ENCODE measurements at places on chromosomes 13 and 19. TPM values are rescaled to one million over a fixed set of nuclear protein-coding genes. Genes with fewer than 3 reads are reported as not detected.

GRCh38 chr13:21594715-21595545, 9.0 kb downstream of the MICU2 start:
- DNase-seq: no peak

KLK6 gene
- not detected for total RNA-seq

TPTE2 gene
- total RNA-seq: not detected

DNA sequence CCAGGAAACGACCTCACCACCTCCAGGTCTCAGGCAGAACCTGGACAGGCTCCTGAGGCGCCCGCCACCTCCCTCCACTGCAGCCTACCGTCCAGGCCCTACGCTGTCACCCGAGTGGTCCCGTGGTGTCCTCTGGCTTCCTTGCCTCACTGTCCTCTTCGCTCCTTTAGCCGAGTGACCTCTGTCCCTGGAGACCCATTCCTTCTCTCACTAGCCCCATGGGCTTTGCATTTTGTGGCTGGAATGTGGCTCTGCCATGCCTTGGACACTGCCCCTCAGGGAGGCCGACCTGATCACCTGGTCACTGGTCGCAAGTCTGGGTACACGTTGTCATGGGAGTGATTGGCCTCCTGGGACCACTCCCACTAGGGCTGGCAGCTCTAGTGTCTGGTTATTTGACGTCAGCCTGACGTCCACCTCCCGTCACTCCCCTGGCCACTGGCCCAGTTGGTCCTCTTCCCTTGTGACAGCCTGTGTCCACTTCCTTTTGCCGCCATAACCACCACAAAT, 17.9 kb downstream of the SLC25A42 start:
- DNase-seq: no peak

DNA sequence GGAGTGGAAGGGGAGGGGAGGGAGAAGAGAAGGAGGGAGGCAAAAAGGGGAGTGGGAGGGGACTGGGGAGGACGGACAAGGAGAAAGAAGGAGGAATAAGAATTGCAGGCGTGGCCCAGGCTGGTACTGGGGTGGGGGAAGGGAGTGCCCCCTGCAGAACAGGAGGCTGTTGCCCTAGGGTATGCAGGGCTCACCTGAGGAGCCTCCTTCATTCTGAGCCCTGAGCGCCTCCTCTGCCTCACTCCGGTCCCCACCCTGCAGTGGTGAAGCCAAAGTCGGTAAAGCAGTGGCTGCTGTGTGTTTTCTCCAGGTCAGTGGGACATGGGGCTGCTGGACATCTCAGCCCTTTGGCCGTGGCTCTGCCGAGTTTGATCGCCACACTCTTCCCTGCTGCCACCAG, 9.1 kb upstream of the CDC16 start:
- no peak for DNase-seq

DNA sequence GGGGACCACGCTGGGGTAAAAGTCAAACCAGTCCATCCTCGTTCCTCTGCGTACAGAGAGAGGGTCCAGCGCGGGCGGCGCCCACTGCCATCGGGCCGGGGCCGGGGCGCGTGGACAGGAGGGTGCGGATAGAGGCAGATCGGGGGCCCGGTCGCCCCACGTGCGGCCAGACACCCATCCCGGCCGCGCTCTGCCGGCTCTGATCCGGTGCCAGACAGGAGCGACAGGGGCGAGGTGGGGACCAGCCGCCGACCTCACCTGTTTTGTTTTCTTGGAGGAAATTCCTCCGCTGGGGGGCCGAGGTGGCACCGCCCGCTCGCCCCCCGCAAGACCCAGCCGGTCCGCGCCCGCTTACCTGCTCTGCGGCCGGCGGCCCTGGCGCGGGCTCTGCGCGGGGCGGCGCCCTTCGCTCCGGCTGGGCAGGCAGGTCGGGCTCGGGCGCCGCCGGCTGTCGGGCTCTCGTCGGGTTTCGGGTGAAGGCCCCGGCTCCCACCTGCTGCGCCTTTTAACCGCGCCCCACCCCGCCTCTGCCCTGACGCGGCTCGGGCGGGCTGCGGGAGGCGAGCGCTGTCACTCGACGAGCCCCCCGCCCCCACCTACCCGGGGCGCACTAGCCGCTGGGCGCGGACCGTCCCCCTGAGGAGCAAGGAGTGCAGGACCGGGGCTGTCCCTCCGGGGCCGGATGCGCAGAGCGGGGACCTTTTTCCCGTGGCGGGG, at the start of gene GJB6:
Gene GJB6, minus strand, starts transcription at position 481 of the 717 bp plus-strand sequence. CDS start 8,839 bp downstream, outside the sequence.
- DNase-seq: peak; percentile 44

SLC46A3 gene
- 10.9 TPM for total RNA-seq

DNA sequence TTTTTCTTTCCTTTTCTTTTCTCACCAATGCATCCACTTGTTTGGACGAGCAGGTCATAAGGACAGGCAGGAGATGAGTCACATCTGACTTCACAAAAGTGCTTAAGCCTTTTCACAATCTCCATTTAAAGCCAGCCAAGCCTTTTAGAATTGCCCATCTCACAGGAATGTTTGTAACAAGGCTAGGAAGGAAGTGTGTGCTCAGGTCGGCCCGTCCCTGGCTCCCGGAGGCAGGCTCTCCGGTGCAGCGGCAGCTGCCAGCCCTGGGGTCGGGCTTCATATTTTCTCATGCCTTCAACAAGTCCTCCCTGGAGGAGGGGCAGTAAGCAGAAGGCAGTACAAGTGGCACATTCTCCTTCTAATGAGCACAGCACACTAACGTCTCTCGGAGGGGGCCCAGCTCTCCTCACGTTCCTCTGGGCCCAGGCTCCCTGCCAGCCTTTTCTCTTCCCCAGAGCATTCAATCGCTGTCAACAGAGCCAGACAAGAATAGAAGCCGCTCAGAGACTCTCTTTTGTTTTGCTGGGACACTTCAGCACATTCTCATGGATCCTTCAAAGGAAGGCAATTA, 180.5 kb downstream of the COL4A1 start:
- no peak for DNase-seq

GRCh38 chr19:7932276-7932929, 6.5 kb upstream of the CTXN1 start:
- DNase-seq: no peak

DNA sequence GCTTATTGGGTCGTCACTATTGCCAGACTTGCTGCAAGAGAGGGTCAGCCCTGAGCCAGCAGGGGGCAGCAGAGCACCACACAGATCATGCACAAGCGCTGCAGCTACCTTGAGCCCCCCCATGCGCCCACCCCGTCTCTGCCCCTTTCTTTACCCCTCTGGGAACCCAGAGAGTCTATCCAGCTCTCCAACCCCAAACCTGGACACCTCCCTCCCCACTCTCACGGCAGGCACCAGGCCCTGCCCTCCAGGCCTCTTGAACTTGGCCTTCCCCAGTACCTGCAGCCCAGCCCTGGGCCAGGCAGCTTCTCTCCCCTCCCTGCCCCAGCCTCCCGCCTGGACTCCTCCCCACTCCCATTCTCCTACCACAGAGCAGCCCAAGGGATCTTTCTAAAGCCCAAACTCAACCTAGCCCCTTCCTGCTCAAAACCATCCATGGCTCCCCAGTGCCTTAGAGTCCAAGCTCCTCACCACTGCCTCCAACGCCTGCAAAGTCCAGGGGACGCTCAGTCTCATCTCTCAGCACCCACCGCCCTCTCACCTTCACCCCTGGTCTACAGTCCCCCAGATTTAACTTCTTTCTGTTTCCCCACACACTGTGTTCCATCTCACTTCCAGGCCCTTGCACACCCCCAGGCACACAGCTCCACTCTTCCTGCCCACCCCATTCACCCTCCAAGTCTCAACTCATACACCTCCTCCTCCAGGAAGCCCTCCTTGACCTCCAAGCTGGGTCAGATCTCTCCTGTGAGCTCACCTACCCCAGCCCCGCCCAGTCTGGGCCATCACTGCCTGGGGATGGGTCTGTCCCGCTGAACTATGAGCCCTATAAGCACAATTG, 9.4 kb upstream of the CEACAM16 start:
- peak; percentile 85 for DNase-seq

PRTN3 gene
- total RNA-seq: not detected

DNA sequence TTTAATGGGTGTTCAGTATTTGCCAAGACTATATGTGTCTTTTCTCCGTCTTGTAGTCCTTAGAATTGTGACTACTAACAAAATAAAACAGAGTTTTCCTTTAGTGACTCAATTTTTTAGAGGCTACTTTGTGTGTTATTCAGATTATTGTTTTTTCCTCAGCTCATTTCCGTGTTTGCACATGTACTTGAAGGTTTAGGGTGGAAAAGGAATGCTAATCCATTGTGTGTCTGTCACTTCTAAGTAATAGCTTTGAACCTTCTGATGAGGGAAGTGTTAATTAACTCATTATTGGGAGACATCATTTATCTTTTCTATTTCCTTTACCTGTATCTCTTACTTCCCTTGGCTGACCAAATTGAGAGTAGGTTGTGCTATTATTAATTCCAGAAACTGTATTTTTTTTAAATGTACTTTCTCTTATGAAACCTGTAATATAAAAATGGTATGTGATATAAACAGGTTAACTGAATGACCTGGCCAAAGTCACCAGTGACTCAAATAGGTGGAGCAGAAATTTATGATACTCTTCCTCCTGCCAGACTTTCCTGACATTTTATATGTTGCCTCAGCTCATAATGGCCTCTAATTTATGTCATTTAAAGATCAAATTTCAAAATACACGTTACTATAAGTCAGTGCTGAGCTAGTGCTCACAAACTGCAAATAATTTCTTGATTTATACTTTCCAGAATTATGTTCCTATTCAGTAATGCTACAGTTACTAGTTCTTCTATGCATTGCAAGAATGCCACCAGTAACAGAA, 88.8 kb downstream of the LMO7 start:
- DNase-seq: no peak

DNA sequence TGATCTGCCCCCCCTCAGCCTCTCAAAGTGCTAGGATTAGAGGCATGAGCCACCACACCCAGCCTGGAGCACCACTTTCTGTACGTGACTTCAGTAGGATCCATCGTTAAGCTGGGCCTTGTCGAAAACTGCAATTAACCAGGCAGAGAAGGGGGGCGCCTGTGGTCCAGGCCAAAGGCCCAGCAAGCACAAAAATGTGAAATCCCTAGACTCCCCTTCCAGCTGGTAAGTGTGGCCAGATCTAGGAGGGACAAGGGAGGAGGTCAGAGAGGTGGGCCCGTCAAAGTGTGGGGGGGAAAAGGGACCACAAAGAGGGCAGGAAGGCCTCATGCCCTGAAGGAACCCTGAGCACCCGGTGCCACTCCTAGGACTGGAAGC, 13.8 kb downstream of the DDX39A start:
- no peak for DNase-seq

ZNF723 gene
- total RNA-seq: not detected

- DNase-seq: no peak
These were observed 37.4 kb downstream of the TMEM255B start for GRCh38 chr13:113796211-113796963.

RPL21 gene
- total RNA-seq: 807 TPM

Measured in activated CD8-positive, alpha-beta T cell treated with anti-CD3 and anti-CD28 coated beads, Interleukin-2, amount 10 ng/mL, durations not matched to agents 7 days and 5 days (primary cell).